Kidney epithelial cell (primary cell): ENCODE measurements at places on chromosomes 1 and 21. TPM values are rescaled to one million over a fixed set of nuclear protein-coding genes. Genes with fewer than 3 reads are reported as not detected.

DNA sequence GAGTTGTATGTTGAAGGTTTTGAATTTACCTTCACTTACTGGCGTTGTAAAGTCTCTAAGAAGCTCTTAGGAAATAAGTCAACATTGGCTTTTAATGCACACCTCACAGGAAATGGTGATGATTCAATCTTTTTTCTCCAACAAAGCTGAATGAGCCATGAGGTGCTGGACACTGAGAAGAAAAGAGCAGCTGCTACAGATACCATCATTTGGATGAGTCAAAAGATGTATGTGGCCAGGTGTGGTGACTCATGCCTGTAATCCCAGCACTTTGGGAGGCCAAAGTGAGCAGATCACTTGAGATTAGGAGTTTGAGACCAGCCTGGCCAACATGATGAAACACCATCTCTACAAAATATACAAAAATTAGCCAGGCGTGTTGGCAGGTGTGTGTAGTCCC lies 3.3 kb upstream of the IL23R start:
- peak; percentile 72 for DNase-seq

Gene RGS8
- 0.04 TPM in 1 of 2 replicates, not detected in the other for total RNA-seq

DNA sequence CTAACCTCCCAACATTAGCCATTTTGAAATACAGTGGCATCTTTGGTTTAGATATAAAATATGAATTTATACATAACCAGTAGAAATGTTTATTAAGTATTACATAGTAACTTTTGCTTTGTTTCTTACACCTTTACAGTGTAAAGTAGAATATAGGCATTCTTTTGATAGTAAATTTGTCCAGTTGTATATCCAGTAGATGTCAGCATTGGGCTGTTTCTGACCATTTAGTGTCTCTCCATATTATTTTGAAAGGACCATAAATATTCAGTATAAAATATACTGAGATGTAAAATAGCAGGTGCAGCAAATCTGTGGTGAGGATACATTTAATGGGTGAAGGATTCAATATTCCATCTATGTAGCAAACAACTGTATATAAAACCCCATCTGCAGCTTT lies 115.8 kb upstream of the ZRANB2 start:
- no peak for DNase-seq

DNA sequence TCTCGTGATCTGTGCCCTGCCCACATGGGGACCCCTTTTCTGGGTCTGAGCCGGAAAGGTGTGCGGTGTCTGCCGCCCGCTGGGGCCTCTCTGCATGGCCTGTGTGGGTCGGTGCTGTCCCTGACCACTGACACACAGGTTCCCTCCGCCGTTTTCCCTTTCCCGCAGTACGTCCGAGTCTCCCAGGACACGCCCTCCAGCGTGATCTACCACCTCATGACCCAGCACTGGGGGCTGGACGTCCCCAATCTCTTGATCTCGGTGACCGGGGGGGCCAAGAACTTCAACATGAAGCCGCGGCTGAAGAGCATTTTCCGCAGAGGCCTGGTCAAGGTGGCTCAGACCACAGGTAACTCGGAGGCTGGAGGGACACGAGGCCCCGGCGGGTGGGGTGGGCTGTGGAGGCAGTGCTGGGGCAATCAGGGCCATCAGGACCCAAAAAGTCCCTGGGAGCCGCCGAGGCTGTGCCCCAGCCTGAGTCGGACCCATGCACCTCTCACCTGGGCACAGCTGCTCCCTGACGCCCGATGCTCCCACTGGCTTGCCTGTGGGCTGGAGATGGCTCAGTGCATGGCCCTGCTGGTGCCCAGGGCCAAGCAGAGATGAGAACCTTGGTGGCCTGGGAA lies 13.3 kb downstream of the TRPM2 start:
- DNase-seq, result no peak

- DNase-seq, result no peak
Measured at GRCh38 chr1:187143783-187144182, 315.0 kb downstream of the PLA2G4A start.

Gene ANGPTL1
- total RNA-seq, result not detected in 2 replicates

DNA sequence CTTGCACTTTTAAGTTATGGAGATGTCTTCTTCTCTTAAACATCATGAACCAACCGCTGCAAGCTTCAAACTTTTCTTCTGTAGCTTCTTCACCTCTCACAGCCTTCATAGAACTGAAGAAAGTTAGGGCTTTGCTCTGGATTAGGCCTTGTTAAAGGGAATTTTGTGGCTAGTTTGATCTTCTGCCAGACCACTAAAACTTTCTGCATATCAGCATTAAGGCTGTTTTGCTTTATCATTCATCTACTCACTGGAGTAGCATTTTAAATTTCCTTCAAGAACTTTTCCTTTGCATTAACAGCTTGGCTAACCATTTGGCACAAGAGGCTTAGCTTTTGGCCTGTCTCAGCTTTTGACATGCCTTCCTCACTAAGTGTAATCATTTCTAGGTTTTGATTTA lies 43.0 kb upstream of the RGL1 start:
- DNase-seq, result no peak

GRCh38 chr1:202155478-202156021 lies 4.9 kb downstream of the PTPN7 start:
- peak; percentile 28 for DNase-seq

Gene FNDC10
- total RNA-seq, result 8.0 and 9.2 TPM in 2 replicates

Gene IFNLR1
- total RNA-seq, result 6.7 and 8.6 TPM in 2 replicates

Gene IQCC
- 2.5 and 5.3 TPM in 2 replicates for total RNA-seq

DNA sequence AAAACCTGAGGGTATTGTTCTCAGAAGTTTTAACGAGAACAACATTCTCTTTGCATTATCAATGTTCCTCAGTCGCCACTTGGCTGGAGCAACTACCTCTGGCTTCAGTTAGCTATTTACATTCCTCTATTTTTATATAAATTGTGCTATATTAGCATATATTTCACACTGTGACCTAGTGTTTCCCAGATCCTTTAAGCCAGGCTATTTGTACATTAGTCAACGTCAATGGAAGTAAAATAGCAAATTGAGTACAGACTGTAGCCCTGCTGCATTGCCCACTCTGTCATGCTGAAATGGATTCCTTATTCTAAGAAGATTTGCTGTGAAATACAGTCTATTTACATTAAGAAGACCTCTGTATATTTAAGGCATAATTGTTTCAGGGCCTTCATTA lies 213.8 kb downstream of the ROR1 start:
- DNase-seq, result no peak
